HS-27A (cell line): ENCODE measurements at places on chromosomes 4 and X.

GRCh38 chr4:183599284-183599683 is 59.7 kb downstream of the RWDD4 start:
- no peak for DNase-seq

DNA sequence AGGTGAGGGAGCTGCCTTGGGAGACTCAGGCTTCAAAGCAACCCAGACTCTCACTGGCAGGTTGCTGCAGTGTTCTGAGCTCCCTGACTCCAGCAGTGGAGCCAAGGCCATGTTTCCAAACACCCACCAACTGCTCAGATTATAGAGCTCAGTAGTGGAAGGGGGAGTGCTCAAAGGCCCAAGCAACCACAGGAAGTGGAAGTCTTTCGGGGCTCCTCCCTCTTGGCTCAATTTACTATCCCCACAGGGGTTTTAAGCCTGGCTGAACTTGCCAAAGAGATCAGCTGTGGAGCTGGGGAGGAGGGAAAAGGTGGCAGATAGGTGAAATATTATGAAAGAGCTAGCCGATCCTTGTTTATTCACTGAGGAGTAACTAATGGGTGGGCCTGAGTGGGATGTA is 82.5 kb downstream of the HPRT1 start:
- no peak for DNase-seq

DNA sequence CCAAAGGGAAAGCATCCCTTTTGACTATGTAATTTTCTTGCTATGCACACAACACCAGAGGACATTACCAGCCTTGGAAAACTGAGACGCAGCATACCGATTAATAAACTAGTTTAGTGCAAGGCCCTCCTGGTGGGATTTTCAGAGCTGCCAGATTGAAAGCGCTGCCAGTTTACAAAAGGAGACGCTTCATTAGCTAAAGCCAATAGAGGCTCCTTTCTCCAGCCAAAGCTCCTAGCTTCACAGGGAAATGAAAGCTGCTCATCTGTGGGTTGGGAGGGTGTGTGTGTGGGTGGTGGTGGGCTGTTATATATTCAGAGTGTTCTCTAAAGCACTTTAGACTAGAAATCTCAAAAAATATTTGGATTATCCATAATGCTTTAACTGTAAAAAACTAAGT is 32.4 kb downstream of the SPANXN4 start:
- no peak for DNase-seq

DNA sequence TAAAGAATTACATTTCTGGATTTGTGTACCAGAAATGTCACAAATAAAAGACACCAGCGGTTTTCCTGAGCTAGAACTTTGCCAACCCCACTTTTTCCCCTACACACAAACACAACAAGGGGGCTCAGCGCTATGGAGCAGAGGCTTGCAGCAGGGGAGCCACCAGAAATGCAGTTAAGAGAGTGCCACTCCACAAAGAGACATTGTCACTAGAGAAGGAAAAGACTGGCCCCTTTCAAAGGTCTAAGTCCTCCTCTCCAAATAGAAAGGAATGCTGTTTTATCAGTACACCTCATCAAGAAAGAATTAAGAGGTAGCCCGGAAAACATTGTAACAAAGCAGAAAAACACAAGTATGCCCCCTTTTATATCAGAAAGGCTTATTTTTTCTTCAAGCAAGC is 419.5 kb downstream of the HNRNPD start:
- DNase-seq, result no peak

DNA sequence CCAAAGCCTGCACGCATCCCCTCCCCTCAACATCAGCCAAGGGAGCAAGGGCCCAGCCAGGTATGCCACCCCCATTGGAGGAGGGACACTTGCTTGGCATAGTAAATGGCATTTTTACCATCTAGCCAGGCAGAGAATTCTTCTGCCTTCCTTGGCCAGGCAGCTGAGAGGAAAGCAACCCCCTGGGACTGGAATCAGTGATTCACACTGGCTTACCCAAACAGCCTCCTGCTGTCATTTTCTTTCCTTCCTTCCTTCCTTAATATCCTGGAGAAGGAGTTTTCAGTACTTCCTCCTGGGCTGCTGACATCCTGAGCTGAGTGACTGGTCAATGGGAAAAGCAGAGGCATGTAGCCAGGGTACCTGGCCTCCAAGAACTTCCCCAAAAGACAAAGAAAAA is 28.6 kb upstream of the KIAA1210 start:
- no peak for DNase-seq

GRCh38 chrX:136456133-136456532 is 31.6 kb upstream of the BRS3 start:
- no peak for DNase-seq

- no peak for DNase-seq
These were observed 2.0 kb downstream of the MID1IP1 start for GRCh38 chrX:38803243-38803587.

DNA sequence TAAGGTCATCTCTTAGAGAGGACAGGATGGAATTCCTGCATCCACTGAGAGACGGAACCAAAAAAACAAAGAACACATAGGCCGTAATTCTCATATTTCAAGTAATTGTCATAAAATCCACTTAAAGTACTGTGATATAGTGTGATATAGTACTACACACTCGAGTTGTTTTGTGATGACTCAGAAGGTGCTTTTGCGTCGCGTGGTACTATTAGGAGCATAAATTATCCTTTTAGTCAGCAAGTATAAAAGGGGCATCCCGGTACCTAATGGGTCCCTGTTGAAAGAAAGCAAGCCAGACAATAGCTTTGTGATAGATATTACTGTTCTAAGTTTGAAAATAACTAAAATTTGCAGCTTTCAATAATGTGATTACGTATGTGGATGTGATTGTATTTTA is 55.3 kb downstream of the GPR143 start:
- DNase-seq, result no peak

DNA sequence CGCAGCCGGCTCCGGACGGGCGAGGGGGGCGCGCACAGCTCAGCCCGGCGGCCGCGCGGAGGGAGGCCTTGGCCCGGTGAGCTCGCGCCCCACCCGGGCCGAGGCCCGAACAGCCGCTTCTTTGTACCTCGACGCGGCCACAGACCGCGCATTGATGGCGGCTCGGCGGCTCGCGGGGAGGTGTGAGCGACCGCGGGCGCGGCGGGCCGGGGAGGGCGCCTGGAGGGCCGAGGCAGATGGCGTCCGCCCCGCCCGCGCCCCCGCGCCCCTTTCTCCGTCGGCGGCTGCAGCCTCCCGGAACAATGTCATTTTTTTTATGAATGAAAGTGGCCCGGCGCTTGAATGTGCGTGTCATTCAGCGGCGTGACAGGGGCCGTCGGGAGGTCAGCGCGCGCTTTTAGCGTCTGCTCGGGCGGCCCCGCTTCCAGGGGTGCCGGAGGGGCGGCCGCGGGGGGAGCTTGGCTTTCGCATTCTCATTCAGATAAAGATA is 1.8 kb downstream of the FGFR3 start:
- DNase-seq, result no peak

- no peak for DNase-seq
These were observed 189.5 kb upstream of the TAPT1 start for GRCh38 chr4:16415751-16416150.

DNA sequence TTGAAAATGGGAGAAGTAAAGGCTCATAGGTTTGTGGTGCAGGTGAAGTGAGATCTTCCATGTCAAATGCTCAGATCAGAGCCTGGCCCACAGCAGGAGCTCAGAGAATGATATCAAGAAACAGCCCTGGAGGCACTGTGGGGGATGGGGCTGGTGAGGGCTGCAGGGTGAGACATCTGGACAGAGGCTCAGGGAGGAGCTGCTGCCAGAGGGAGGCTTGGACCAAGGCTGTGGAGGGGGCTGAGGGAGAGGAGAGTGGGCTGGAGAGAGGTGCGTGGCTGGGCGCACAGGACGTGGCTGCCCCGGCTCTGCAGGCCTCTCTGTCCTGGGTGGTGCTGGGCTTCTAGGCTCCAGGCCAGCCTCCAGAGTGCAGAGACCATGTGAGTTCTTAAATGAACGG is 5.6 kb downstream of the SORCS2 start:
- DNase-seq, result no peak

DNA sequence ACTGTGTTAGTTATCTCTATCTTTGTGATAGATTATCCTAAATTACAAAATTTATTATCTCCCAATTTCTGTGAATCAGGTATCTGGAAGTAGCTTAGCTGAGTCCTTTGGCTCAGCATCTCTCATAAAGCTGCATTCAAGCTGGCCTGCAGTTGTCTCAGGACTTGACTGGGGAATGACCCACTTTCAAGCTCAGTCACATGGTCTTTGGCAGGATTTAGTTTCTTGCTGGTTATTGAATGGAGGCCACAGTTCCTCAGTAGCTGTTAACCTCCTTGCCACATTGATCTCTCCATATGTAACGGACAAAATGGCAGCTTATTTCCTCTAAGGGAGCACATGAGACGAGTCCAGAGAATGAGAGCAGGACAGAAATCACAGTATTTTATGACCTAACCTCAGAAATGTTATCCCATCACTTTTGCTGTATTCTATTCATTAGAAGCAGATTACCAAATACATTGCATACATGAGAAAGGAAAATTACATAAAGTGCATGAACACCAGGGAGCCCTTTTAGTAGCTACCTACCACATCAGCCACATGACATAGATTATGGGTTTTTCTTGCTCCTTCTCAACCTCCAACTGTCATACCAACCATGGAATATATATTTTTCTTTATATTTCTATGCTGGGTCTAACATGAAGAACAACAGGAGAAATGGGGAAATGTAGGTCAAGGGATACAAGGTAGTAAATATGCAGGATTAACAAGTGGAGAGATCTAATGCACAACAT is 730.1 kb downstream of the CCSER1 start:
- DNase-seq, result no peak

DNA sequence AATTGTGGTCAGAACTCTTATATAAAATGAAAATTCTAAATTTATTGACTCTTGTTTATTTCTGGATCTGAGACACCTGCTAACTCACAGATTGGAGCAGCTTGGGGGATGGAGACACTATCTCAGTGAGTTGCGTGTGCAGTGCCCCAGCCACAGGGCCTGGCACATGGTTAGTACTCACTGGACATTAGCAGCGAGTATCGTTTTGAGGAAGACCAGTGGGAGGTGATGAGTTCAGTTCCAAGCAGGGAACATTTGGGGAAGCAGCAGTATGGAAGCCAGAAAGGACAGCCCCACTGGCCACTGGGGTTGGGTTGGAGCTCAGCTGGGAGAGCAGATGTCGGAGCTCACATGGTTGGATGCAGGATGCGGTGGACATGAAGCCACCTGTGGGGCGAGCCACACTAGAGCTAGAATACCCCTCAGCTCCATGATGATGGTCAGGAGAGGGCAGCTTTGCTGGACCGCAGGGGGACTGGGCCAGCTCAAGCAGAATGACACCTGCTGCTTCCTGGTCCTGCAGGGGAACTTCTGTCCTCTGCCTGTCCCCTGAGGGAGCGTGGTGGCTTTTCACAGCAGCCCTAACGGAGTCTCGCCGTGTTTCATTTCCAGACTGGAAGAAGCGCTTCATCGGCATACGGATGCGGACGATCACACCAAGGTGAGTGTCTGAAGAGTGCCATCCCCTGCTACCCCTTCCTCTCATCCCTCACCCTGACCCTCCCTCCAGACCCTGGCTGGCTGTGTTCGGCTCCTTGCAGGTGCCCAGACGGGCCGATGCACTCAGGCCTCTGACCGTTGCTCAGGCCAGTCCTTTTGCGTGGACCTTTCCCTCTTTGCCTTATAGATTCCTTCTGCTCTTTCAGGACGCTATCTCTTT is 32.5 kb downstream of the HTRA3 start:
- no peak for DNase-seq

DNA sequence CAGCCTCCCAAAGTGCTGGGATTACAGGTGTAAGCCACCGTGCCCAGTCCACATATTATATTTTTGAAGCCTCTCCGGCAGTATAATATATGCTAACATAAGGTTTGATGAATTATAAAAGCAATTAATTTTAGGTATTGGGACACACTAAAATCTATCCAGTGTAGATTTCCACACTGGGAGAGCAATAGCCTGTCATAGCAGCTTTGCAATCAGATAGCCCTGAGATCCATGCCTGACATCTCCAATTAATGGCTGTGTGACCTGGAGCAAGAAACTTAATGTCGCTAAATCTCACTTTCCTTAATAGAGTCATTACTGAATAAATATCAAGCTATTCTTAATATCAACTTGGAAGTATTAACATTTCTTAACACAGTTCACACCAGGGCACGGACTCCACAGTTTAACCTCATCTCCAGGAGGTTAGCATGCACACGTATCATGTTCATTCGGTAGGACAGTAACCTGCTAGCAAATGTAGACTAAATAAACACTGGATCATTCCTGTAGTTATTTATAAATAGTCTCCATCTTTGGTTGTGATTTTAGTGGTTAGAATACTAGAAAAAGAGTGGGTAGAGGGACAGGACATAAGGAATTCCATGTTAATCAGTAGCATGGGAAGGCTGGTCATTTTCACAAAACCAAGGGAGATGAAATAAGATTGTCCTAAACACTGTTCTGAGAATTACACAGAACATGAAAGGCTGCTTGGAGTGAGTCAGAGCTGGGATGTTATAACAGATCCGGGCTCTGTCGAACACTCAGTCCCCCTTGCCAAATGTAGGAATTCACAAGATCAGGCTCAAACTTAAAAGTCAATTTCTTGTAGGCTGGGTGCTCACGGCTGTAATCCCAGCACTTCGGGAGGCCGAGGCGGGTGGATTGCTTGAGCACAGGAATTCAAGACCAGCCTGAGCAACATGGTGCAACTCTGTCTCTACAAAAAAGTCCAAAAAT is 254.7 kb downstream of the PALLD start:
- DNase-seq, result no peak

GRCh38 chr4:24912252-24913118 is at the start of gene CCDC149:
CCDC149 (minus strand) TSS chr4:24913042; CDS start chr4:24912864, 178 bp downstream.
- DNase-seq, result no peak

DNA sequence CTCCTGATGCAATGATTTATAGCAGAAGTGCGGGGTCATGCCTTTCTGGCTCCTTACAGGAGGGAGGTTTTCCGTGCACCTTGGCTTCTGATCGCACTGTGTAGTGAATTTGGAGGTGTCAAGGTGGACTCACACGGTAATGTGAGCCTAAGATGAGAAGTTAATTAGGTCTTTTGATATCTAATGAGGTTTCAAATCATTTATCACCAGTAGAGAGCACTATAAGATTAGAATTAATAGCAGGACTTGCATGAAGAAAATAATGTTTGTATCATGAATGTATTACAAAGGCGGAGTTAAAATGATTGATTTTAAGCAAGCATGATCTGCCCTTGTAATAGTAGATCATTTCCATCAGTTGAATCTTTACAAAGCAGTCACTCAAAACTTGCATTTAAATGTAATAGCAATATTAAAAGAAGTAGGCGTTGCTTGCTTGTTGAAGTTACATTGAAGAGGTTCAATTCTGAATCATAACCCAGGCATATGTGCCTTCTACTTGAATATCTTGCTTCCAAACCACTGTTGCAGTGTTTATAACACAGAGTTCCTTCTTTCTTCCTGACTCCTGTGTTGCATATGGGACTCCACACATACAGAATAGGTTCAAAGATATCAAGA is 152.1 kb downstream of the FMR1NB start:
- no peak for DNase-seq

- DNase-seq, result no peak
These were observed 187.3 kb upstream of the MBNL3 start for GRCh38 chrX:132676102-132676501.

GRCh38 chr4:24970191-24970590 is 57.3 kb upstream of the CCDC149 start:
- no peak for DNase-seq
